ENCODE measurements at places on chromosomes 2 and 18.

DNA sequence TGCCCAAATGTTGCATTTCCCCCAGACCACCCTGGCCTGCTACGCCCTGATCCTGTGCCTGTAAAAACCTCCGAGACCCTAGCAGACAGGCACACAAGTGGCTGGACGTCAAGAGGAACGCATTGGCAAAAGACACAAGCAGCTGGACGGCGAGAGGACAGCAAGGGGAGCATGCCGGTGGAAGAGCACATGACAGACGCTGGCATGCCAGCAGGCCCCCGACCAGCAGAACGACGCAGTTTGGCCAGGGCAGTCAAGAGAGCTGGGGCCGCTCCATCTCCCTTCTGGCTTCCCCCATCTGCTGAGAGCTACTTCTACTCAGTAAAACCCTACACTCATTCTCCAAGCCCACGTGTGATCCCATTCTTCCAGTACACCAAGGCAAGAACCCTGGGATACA, 42.1 kb downstream of the SAP130 start:
- no peak for DNase-seq

DNA sequence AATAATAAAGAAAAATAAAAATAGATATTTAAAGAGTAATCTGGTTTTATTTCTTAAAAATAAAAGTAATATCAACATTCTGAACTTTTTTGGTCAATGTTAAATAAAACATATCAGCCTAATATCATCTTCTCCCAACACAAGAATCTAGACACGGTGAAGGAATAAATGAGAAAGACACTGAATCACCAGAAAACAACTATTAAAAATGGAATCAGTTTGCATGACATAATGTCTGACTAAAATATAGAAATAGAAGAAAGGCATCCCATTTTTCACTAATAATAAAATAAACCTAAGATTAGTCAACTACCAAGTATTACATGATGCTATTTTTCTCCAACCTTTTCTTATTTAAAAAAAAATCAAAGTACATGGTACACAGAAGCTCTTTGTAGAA, 30.8 kb upstream of the TNFAIP6 start:
- no peak for DNase-seq

- DNase-seq = no peak
Measured at GRCh38 chr2:190451561-190452176, 43.5 kb downstream of the MFSD6 start.

DNA sequence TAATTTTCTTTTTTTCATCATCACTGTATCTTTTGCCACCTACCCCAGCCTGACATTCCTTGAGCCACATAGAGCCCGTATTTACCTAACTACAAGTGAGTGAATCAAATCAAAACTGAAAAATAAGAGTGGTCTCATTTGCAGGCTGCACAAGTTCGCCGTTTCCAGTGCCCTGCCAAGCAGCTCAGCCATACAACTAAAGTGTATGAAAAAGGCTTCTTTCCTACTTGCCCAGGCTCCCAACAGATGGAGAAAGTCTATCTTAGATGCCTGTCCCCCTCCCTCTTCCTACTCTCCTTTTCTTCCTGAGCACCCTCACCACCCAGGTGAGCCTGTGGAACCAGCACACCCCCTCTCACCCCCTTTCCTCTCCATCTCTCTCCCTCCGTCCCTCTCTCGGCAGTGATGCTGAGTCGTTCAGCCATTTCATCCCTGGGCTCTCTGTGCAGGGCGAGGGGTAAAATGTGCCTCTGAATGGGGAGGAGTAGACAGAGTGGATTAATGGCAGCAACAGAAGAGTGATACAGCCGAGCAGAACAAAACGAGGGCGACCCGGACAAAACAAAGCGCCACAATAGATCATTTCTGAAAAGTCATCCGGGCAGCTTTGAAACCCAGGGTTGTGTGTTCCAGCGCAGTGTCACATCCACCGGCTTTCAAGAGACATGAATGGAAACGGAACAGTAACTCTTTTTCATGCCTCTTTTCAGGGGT, 65.0 kb upstream of the POU3F3 start:
- no peak for DNase-seq

- no peak for DNase-seq
Measured at GRCh38 chr2:10631405-10631804, 58.4 kb downstream of the NOL10 start.

DNA sequence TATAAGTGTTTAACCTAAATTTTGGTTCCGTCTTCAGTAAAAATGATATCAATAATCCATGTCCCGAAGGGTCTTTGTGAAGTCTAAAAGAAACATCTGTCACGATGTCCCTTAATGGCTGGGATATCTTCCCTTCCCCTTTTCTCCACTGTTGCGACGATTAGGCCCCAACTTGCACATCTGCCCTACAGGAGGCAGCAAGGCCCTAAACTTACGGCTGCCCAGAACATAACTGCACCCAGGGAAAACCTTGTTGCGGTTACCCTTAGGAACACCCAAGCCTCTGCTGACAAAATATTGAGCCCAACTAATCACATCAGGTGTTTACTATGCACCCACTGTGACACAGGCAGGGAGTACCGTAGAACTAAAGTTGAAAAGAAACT, 1.3 kb upstream of the SMAD2 start:
- DNase-seq = no peak

GRCh38 chr2:178707476-178707875, 99.7 kb downstream of the TTN start:
- DNase-seq = no peak

DNA sequence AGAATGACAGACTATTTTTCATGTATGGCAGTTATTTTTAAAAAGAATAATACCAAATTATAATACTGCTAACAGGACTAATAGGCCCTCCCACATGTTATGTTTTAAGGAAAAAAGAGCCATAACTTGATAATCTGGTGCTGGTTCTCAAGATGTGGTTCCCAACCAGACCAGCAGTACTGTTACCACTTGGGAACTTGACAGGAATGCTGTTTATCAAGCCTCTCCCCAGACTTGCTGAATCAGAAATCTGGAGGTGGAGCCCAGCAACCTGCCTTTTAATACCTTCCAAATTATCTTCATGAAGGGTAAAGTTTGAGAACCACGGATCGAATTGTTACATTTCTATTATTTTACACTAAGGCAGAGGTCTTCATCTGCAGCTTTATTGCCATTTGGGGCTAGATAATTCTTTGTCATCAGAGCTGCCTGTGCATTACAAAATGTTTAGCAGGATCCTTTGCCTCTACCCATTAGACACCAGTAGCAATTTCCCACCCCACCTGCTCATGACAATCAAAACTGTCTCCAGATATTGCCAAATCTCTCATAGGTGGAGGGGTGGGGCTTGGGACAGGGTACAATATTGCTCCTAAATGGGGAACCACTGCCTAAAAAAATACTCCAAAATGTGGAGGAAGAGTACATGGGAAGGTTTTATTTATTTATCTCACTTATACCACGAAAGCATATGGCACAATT, 629.6 kb downstream of the ARHGAP15 start:
- DNase-seq = no peak

DNA sequence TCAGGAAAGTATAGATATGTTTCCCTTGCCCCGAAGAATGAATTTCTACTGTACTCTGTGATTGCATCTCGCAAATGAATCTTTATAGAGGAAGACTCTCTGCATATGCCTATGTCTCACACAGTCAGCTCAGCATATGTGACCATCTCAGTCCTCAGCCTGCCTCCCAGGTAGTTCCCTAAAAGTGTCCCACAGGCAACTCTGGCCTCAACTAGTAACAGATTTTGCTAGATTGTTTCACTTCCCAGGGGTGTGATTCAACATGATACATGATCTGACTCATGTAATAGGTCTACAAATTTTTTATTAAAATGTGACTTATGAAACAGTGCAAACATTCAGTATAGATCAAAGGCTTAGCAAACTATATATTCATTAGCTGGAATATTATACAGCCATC, 296.6 kb upstream of the CRIM1 start:
- no peak for DNase-seq

DNA sequence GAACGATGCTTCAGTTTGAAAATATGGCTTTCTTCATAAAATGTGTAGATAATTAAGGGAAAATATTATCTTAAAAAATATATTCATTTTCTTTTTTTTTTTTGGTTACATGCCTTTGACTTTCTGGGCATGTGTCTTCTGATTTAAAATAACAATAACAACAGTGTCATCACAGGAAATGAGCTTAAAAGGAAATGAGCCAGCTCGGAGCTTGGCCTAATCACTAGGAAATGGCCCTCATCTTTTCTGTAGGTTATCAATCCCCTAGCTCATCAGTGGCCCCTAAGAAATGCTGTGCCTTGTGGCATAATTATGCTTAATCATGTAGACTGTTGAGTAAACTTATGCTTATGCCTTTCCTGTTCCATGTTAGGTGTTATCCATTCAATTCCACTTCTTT, 141.8 kb upstream of the FHL2 start:
- no peak for DNase-seq

DNA sequence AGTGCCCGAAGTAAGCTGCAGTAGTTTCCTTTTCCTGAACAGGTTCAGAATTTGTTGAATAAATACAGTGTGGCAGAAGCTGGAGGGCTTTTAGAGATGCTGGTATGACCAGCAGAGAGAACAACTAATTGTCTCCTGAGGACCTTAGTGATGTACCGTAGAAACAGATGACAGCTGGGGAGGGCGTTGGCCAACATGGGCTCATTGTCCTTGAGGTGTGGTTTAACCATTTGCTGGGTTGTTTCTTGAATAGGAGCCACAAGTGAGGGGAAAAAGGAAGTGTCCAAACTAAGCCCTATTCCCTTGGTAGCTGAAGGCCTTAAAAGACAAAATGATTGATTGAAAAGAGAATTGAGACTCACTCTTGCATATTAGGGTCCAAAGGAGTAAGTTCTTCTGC, 11.7 kb upstream of the FAM228A start:
- DNase-seq = no peak

Measured in activated CD4-positive, alpha-beta T cell treated with anti-CD3 and anti-CD28 coated beads, Interleukin-2, amount 50 U/mL, for 24 hours (primary cell).